MG63 (cell line): ENCODE measurements at places on chromosomes 2 and 18.

DNA sequence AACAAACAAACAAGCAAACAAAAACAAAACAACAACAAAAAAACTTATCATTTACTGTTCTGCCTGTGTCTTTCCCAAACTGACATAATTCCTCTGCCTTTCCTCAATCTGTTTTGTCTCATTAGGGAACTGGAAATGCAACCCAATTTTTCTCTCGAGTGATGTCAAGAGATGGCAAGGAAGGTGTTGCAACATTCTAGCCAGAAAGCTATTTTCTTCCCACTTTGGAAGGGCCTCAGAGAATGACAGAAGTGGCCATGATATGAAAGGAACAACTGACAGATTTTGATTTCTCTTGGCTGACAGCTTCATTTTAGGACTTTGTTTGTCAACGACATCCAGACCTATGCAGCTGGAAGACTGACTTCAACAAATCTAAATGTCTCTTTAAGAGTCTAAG lies 24.7 kb downstream of the RND3 start:
- no peak for DNase-seq

GRCh38 chr2:218223046-218223445 lies 6.1 kb downstream of the ARPC2 start:
- no peak for DNase-seq

DNA sequence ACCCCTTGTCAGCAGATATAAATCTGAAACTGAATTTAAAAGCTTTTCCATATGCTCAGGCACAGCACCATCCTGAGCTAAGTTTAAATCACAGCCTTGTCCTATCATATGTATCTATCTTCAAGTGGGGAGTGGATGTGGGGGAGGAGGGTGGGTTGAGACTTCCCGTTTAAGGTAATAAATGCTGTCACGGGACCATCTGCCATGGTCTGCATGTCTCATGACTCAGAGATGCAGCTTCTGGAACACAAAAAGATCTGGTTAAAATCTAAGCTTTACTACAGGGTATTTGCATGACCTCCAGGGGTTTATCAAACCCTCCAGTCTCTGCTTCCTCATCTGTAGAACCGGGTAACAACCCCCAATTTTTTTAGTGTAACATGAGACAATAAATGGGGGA lies 377.7 kb upstream of the ST6GAL2 start:
- DNase-seq, result no peak

- DNase-seq, result no peak
These were observed 8.5 kb upstream of the ROCK2 start for GRCh38 chr2:11352781-11353537.

GRCh38 chr2:107002735-107003134 lies 116.8 kb upstream of the ST6GAL2 start:
- DNase-seq, result no peak

DNA sequence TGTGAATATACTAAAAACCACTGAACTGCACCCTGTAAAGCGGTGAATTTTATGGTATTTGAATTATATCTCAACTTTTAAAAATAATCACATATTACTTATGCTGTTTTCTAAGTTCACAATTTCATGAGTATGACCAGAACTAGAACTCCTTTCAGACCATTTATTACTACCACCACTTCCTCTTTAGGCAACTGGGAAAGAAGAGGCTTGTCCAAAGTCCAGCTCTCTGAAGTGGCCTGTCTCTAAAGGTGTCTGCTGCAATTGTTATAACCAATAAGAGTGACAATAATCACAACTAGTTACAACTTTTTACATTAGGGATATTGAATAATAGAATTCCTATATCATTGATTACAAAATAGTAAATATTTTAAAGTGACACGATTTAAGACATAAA lies 267.9 kb upstream of the PIK3C3 start:
- no peak for DNase-seq

DNA sequence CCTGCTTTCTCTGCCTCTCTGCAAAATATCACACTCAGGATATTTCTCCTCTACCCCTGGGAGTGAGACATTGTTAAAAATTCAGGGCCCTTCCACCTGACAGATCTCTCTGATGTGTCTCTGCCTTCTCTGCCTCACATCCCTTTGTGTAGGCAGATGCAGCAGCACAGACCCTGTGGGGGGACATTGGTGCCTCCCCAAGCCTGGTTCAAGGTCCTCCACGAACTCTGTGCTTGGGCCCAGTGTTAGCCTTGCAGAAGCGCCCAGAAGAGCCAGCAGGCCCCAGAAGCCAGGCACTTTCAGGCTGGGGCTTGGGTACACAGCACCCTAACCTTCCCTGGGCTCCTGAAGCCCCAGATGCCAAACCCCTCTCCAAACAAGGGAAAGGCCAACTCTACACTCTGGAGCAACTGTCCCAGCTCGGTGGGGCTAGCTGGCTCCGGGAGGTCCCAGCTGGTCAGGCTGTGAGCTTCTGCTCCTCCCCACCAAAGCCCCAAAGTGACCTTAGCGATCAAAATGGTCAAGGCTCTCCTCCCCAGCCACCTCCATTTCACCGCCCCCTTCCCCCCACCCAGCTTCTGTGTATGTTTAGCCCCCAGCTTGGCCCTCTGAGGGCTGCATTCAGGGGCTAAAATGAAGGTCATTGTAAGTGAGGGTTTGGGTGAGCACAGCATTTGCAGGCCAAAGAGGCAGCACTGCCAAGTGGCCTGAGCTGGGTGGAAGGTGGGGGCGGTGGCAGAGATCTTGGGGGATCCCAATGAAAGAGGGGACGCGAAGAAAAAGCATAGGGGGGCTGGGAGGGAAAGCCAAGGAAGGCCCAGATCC lies 2.6 kb downstream of the HOXD9 start:
- no peak for DNase-seq

GRCh38 chr2:84954329-84954728 lies 16.6 kb upstream of the KCMF1 start:
- DNase-seq, result no peak

DNA sequence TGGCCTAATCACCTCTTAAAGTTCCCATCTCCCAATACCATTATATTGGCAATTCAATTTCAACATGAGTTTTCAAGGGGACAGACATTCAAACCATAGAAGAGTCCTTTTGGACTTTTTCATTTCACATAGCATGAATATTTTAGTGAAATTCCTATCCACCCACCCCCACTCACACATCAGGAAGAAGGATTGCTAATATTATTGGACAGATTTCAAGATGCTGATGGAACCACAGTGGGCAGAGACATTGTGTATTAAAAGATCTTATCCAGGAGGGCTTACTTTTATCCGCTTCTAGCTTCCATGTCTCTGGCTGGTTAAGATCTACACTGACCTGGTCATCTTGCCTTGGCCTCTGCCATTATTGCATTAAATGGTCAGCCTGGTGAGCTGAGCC lies 297.4 kb upstream of the ACVR2A start:
- no peak for DNase-seq

GRCh38 chr18:26634631-26635030 lies 86.3 kb upstream of the KCTD1 start:
- no peak for DNase-seq

GRCh38 chr2:202101026-202101579 lies 28.0 kb downstream of the KIAA2012 start:
- no peak for DNase-seq

GRCh38 chr2:127437781-127438726 lies 19.8 kb downstream of the PROC start:
- DNase-seq, result no peak

DNA sequence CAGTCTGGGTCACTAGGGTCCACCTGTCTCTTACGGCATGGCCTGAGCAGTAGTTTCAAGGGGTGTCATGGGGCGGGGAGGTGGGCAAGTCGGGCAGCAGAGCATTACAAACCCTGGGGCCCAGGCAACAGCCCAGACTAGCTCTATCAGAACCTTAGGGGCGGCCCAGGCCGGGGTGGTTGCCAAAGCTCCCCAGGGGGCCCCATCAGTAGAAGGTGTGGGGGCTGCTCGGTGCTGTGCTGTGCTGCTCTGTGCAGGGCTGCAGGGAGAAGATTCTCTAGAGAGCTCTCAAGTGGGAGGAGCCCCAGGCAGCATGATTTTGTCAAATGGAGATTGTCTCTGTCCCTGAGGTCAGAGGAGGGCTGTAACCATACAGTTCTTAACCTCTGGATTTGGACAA lies 36.4 kb upstream of the SLC14A1 start:
- DNase-seq, result no peak

DNA sequence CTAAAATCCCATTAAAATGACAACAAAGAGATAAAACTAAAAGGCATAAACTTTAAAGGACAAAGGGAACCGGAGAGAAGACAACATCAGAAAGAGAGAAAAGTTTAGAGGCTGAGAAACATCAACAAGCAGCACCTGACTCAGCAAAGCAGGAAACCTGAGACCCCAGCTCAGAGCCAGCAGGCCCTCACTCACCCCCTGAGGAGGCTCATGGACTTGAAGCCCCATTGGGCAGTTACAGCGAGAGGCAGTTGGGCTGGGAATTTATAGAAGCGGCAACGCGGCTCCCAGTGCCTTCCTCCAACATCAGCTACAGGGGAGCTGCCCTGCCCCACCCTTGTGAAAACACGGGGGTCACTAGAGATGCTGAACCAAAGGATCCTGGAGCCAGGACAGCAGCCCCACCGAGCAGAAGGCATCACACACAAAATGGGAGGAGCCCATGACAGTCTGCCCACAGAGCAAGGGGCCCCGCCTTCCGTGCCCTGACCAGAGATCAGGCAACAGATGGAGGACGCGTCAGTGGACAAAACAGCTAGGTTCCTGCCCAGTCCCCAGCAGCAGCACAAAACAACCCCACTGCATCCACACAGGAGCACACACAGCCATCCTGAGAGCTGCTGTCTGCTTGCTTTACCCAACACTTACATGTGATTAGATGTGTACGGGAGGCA lies 52.7 kb downstream of the CMPK2 start:
- DNase-seq, result no peak

DNA sequence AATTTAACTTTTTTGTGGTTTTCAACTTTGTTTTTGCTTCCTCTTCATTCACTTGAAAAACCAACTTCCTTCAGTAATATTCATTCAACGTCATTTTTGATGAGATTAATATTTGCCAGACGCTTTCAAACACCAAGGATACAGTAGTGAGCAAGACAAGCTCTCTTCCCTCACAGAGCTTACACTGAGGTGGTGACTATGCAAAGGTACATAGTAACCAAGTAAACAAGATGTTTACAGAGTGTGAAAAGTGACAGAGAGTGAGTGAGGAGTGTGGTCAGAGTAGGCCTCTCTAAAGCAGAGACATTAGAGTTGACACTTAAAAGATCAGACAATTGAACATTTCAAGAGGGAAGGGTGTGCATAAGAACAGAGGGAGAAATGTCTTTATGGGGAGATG lies 155.5 kb downstream of the TMEM247 start:
- DNase-seq, result no peak

DNA sequence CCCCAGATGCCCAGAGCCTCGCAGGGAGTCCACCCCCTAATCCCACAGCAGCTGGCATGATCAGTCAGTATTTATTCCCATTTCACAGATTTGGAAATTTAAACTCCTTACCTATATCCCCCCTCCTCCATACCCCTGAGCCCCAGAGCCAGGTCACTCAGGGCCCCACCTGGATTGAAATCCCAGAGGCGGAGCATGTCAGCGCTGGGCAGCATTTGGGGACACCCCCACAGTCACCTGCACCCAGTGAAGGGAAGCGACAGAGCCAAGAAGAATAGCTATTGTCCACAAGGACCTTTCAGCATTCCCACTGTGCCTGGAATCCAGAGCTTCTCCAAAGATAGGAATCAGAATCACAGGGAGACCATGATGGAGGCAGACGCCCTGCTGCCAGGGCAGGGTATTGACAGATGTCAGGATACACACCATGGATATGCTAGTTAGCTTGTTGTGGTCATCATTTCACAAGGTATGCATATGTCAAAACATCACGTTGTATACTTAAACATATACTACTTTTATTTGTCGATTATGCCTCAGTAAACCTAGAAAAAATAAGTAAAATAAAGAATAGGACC lies 968 bp upstream of the ASTL start:
- no peak for DNase-seq

- no peak for DNase-seq
These were observed 383.6 kb downstream of the DSEL start for GRCh38 chr18:67132919-67133318.

GRCh38 chr18:32879497-32879896 lies 106.7 kb upstream of the KLHL14 start:
- no peak for DNase-seq

DNA sequence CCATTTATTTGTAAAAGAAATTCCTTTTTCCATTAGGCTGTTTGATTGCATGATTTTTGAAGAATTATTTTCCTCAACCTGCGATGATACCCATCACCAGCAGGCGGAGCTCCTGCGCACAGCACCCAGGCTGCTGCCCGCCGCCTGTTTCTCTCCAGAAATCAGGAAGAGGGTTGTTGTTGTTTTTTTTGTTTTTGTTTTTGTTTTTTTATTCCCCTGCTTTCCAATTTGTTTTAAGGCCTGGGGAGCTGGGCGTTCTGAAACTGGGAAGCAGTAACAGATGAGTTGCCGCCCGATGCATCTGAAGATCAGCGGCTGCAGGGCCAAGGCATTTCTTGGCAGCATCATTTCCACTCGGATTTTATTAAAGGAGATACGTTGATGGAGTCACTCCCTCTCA lies 132.1 kb downstream of the MBP start:
- no peak for DNase-seq

DNA sequence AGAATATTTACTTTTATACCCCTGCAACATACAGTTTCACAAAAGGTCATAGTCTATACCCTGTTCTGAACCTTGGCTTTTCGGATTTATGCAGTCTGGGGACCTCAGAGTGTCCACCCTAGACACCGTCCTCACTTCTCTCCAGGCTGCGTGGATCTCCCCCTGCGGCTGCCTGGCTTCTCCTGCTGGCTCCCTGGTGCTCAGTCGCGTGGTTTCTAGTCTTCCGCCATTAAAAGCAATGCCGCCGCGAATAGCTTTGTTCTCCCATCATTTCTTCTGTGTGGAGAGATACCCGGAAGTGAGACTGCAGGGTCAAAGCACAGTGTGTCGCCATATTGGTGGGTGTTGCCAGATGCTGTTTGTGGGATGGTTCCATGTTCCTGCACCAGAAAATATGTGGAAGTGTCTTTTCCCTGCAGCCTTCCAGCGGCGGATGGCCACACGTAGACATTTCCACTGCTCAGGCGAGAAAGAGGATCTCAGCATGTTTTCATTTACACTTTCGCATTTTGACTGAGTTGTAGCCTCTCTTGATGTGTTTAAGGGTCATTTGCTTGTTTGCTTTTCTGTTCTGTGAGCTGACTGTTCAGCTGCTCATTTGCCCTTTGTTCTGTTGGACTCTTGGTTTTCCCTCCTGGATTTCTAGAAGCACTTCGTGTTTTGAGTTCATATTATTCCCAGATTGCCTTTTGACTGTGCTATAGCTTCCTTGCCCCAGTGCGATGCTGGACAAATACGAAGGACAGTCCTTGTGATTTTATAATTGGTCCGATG lies 22.9 kb upstream of the ASB1 start:
- no peak for DNase-seq

DNA sequence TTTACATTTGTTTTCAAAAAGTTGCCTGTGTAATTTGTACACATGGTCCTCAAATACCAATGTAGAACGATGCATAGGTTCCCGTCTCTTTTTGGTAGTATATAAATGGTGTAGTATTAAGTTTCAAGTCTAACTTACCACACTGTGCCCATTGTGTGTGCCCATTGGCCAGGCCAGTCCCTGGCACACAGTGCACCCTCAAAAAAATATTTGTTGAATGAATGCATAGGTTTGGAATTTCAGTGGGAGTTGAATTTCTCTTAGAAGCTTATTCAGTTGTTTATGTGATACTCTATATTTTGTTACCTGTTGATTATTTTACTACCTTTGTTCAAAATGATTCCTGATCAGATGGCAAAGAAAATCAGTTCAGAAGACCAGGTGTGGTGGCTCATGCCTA lies 30.1 kb downstream of the IDH1 start:
- peak; percentile 42 for DNase-seq

- DNase-seq, result no peak
These were observed 74.8 kb downstream of the CDK15 start for GRCh38 chr2:201880993-201881611.

GRCh38 chr2:27393225-27393624 lies 12.7 kb upstream of the ZNF513 start:
- no peak for DNase-seq
